ENCODE measurements at places on chromosomes 11 and 22. TPM values are rescaled to one million over a fixed set of nuclear protein-coding genes. Genes with fewer than 3 reads are reported as not detected.

- DNase-seq: no peak
These were observed 369.3 kb downstream of the SOX6 start for GRCh38 chr11:15987046-15987445.

The BATF2 gene
- 12.7 TPM for total RNA-seq

DNA sequence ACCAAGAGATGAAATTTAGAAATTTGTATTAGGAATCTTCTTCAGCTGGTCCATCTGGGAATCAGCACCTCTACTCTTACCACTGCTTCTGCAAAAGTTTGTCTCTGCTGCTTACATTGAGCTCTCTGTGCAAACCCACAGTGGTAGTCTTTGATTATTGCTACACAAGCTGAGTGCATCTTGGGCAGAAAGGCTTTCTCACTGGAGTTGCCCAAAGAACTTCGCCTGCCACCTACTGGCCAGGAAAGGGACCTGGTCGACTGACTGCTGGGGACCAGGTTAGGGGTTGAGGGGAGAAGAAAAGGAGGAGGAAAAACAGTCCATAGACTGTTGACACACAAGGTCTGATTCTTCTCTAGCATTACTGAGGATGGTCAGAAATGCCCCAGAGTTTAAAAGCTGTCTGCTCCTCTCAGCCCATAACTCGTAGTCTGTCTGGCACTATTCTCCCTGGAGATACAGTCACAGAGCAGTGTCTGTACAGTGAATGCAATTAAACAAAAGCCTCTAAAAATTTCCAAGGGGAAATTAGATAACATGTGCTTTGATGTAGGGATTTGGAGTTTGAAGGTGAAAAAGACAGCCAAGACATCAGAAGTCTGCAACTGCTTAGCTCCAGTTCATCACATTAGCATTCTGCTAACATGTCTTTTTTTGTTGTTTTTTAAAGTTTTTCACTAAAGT lies 215.0 kb upstream of the CTSC start:
- DNase-seq: peak; percentile 61

DNA sequence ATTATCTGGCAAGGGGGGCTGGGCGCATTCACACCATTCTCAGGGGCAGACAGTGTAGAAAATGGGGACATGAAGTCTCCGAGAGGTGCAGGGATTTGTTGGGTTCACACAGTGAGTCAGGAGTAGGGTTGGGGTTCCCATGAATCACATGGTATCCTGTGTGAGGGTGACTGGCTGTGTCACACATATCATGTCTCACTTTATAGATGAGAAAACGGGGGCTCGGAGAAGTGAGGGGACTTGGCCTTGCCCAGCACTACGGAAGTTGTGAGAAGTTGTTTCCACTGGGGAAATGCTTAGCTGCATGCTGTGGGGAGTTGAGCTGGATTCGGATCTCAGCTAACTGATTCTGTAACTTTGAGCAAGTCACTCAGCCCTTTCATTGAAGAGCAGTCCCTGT lies 4.2 kb downstream of the GAL3ST3 start:
- no peak for DNase-seq

- peak; percentile 47 for DNase-seq
These were observed 2.0 kb downstream of the GRK2 start for GRCh38 chr11:67268081-67268961.

The MYBPC3 gene
- 1.1 TPM for total RNA-seq

- DNase-seq: peak; percentile 7
These were observed 31.3 kb downstream of the SHANK3 start for GRCh38 chr22:50703726-50704509.
